ENCODE measurements at places on chromosomes 16 and 17. TPM values are rescaled to one million over a fixed set of nuclear protein-coding genes. Genes with fewer than 3 reads are reported as not detected.

- DNase-seq, result no peak
Measured at GRCh38 chr17:6166492-6167179, 96.5 kb downstream of the WSCD1 start.

DNA sequence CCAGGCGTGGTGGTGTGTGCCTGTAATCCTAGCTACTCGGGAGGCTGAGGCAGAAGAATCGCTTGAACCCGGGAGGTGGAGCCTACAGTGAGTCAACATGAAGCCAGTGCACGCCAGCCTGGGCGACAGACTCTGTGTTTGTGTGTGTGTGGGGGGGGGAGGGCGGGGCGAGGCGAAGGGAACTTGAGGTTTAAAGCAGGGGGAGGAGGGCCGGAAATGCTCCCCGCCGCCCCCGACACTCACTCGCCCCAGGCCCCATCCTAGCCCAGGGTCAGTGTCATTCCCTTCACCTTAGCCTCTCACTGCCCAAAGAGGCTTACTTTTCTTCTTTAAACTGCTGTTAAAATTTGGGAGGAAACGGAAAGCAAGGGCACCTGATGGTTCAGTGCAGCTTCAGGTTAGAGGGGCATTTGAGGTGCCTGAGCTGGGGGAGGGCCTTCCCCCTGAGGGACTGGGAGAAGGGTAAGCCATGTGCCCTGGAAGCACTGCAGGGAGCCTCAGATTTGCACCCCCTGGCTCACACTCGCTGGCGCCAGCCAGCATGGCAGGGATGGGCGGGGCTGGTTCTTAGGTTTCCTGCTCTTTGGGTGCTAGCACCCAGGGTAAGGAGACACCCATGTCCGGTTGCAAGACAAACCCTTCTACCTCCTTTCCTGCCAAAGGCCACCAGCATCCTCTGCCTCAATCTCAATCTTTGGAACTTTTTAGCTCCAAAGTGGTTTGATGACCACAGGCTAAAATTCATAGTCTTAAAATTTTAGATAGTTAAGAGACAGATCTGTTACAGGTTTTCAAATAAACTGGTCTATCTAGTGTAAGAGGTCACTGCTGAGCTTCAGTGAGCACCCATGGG, 2.2 kb upstream of the LIMD2 start:
- DNase-seq, result peak; percentile 51

LGALS3BP gene
- total RNA-seq, result 31.7 TPM

- DNase-seq, result no peak
Measured at GRCh38 chr17:82655038-82655479, 6.8 kb upstream of the WDR45B start.

TBC1D3H gene
- total RNA-seq, result not detected

DOC2A gene
- not detected for total RNA-seq

DNA sequence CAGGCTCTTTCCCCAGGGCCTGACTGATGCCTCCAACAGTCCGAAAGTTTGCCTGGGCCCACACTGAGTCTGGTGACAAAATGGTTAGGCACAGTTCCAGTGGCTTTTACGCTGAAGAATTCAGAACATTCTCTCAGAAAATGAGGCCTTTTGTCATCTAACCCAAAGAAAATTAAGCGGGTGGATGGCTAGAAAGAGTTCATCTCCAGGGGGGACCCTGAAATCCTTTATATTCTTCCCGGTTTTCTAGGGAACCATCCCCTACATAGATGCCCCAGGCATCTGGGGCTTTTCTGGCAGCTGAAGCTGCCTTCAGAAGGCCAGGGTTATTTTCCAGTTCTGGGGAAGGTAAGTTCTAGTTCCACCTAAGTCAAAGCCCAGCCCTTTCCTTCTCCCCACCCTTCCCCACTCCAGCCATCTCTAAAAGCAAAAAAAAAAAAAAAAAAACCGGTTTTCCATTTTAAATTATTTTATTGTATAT, 2.2 kb downstream of the RASD1 start:
- DNase-seq, result no peak

- no peak for DNase-seq
Measured at GRCh38 chr16:58011652-58012051, 10.4 kb downstream of the USB1 start.

DNA sequence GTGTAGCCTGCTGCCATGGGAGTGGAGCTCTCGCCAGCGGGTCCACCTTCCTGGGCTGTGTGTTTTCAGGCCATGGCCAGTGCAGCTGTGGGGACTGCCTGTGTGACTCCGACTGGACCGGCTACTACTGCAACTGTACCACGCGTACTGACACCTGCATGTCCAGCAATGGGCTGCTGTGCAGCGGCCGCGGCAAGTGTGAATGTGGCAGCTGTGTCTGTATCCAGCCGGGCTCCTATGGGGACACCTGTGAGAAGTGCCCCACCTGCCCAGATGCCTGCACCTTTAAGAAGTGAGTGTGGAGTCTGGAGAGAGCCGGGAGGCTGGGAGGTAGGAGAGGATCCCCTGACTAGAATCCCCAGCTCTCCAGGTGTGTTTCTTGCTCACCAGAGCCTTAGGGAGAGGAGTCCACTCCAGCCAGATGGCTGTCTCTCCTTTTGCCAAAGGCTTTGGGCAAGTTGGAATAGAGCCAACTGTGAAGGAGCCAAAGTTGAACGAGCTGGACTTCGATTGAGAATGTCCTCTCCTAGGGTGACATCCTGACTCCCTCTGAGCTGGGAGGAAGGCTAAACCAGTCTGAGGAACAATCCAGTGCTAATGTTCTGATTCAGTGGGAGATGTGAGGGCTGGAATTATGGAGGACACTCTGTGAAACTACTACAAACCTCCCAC, 24.4 kb upstream of the EFCAB13 start:
- no peak for DNase-seq

- no peak for DNase-seq
Measured at GRCh38 chr16:4548124-4548523, 8.0 kb upstream of the C16orf96 start.

- DNase-seq, result peak; percentile 34
Measured at GRCh38 chr16:57297856-57298255, 13.4 kb upstream of the PLLP start.

DNA sequence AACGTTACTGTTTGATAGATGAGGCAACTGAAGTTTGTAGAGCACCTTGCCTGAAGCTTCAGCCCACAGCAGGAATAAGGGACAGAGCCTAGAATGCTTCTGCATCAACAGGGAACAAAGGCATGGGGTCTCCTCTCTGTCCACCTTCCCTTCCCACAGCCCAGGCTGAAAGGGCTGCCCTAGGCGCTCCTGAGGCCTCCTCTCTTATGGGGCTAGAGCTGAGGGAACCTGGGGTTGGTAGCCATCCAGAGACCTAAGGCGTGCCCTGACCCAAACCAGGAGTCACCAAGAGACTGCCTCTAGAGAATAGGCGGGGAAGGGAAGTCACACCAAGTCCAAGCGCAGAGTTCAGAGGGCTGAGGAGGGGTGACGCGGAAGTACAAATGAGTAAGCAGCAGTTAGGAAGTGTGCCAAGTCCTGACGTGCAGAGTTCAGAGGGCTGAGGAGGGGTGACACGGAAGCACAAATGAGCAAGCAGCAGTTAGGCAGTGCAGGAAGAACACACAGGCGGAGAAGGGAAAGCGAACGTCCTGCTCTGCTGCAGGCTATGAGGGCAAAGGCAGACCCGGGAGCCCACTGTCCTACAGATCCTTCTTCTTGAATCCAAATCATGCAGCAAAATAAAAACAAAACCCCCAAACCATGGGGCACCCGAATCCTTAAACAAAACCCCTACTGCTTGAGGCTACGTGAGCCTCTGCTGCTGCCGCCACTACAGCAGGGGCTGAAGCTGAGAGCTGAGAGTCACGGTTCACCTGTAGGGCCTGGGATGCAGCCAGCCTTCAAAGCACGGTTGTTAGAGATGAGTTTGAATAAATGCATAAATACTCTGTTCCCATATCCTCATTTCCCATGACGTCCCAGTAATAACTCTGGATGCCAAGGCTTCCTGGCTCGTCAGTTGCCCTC, 2.7 kb upstream of the SPG7 start:
- peak; percentile 69 for DNase-seq

KRT25 gene
- total RNA-seq, result not detected

- no peak for DNase-seq
Measured at GRCh38 chr17:51703361-51704341, 443.3 kb downstream of the UTP18 start.

DNA sequence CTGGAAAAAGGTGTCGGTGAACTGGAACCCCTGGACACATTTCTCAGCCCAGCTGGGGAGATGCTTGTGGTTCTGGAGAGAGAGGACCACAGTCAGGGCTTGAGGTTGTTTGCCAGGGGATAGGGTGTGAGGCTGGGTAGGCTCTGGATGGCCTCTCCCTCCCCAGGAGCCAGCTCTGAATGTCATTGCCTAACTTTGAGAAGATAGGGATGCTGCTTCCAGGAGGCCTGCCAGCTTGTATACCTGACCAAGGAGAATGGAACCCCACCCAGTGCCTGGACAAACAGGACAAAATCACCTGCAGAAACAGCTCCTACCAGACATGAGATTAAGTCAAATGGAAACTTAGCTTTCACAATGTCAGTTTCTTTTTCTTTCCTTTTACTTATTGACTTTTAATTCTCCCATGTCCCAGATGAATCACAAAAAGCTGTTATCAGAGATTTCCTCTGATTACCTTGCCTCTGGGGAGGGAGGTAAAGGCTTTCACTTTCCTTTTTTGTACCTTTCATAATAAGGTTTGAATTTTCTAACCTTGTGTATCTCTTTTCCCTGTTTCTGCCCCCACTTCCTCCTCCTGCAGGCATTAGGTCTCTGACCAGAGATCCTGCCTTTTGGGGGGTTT, 29.8 kb upstream of the PLLP start:
- no peak for DNase-seq

- no peak for DNase-seq
Measured at GRCh38 chr17:47816947-47817346, 4.6 kb downstream of the OSBPL7 start.

SLC52A1 gene
- not detected for total RNA-seq

All from T-helper 17 cell (primary cell).